ENCODE measurements at places on chromosomes 11 and 22.
A peak's percentile ranks its signal among the peaks of the same experiment; 100 is the strongest.

DNA sequence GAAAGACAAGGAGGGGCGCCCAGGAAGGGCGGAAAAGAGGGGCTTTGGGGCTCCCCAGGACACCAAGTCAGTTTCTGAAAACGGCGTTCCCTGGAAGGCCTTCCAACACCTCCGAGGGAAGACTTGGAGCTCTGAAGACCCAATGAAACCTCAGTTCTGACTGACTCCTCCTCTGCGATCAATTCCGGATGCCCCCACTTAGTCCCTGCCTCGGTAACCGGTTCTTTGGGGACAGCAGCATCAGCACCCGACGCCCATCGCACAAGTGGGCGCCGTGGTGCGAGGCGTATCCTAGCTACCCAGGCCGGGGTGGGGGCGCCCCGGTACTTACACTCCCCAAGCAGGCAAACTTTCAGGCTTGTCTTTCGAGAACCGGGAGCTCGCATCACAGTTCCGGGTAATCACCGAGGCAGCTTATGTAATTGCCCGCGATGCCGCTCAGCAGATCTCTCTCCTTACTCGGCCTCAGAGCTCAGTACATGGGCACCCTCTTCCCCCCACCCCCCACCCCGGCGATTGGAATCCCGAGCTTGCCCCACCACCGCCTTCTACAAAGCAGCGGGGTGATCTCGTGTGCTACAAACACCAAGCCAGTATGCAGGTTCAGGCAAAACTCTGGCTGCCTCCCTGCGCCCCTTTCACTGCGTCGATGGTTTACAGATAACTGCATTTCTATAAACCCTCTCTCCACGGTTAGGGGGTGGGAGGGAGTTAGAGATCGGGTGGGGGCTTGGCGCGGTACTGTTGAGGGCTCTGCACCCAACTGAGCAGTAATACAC, 2.0 kb downstream of the TENM4 start:
- DNase-seq: peak; percentile 74

GRCh38 chr11:112564228-112564955, 303.7 kb upstream of the PLET1 start:
- no peak for DNase-seq

DNA sequence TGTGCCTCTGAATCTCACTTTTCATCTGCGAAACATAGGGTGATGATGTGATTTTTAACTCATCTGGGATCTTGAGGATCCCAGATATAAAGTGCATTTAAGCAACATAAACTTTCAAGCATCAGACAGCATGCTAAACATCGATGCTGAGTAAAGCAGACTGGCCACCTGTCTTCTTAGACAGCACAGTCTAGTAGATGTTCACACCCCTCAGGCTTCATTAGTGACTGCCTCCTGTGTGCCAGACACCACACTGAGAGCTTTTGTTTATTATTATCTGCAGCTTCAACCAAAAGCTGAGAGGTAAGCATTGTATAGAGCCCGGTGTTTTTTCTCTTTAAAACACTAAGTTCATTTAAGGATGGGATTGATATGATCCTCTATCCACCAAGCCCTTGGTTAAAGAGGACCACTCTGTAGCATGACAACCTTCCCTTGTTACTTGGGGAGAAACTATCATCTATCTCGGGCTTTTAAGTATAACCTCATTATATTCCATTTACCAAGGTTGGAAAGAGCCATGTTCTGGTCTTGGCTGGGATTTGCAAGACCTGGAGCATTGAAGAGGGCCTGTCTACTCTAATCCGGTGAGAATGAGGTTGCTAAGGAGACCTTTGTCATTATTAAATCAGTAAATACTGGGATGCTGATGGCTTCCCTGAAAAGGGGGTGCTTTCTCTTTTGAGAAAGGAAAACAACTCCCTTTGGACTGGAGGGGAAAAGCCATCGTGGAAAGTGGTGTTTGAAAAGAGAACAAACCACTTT, 114.2 kb upstream of the SEZ6L start:
- DNase-seq: no peak

DNA sequence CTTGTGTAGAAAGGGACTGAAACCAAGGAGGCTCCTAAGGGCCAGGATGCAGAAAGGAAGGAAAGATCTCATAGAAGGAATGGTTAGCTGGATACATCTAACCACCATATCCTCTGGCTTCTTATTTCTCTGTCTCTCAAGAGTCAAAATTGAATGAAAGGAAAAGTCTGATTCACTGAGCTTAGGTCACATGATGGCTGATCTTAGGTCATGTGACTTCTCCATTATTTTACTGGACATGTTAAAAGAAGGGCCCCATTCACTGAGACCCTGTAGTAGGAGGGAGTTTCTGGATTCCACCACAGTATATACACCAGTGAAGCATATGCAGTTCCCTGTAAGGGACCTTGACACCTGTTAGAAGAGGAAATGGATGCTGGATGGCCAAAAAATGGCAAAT, 516.6 kb downstream of the NELL1 start:
- no peak for DNase-seq

- DNase-seq: no peak
Observed at GRCh38 chr11:46603704-46604308, 10.0 kb upstream of the AMBRA1 start.

GRCh38 chr11:47667135-47667534, 24.8 kb upstream of the MTCH2 start:
- DNase-seq: peak; percentile 18

All from sigmoid colon (tissue), 7 donors.